ENCODE measurements at places on chromosomes 13 and 19.

DNA sequence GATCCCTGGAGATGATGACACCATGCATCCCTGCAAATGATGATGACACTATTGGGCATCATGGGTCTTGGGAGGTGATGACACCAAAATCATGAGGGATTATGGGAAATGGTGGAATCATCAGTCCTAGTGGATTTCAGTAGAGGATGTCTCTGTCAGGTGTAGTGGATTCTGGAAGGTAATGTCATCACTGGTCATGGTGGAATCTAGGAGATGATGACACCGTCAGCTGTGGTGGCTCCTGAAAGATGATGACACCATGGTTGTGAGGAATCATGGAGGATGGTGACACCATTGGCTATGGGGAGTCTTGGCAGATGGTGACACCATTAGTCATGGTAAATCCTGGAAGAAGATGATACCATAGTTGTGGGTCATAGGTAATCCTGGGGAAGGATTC lies 11.9 kb downstream of the SHISA7 start:
- DNase-seq = no peak

DNA sequence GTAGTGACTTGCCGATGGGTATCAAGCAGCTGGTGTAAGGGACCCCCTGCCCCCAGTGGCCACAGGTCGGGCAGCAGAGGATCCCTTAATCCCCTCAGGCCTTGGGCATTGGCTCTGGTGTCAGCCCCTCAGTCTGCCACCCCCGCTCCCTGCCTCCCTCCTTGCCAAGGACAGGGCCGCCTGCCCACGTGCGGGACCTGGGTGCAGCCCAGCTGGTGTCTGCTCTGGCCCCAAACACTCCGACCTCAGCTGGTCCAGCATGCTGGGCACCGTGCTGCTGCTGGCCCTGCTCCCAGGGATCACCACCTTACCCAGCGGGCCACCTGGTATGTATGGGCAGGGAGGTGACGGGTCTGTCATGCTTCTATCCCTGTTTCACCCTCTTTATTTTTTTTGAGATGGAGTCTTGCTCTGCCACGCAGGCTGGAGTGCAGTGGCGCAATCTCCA lies at the start of gene TGFBR3L:
TGFBR3L (plus strand) TSS at position 233 of the 448 bp plus-strand sequence.
- no peak for DNase-seq

- DNase-seq = no peak
These were observed 131.7 kb downstream of the UGGT2 start for GRCh38 chr13:95921485-95921884.

- peak; percentile 46 for DNase-seq
These were observed 3.7 kb downstream of the PRKACA start for GRCh38 chr19:14113762-14114414.

DNA sequence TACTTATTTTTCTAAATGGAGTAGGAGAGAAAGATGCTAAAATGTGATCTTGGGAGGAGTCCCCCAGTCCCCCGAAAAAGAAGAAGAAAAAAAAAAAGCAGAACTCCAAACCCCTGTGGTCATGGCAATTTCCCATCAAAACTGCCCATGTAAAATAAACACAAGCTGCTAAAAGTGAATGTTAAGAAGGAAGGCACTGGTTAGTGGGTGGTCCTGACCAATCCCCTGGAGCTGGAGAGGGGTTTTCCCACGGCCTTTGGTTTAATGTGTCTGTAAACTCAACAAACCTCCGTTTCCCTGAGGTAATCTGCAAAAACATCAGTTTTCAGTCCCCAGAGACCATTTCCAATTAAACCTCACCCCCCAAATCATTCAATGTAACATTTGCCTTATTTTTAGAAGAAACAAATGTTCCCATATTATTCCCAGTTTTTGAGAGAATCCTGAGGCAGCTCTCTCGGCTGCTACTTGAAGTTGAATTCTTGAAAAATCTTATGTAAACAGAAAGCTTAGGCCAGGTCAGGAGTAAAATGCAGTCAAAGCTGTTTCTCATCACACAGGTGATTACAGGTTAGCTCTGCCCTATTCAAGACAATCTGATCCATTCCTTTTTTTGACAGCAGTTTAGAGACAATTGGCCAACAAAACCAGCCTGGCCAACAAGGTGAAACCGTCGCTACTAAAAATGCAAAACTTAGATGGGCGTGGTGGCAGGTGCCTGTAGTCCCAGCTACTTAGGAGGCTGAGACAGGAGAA lies 17.0 kb downstream of the RAB3D start:
- DNase-seq = no peak

- no peak for DNase-seq
These were observed 67.4 kb upstream of the FRY start for GRCh38 chr13:31964168-31964567.

- DNase-seq = no peak
These were observed 1073.4 kb downstream of the PCDH17 start for GRCh38 chr13:58704953-58705352.

- DNase-seq = no peak
These were observed 123.5 kb downstream of the RXFP2 start for GRCh38 chr13:31862828-31863227.

DNA sequence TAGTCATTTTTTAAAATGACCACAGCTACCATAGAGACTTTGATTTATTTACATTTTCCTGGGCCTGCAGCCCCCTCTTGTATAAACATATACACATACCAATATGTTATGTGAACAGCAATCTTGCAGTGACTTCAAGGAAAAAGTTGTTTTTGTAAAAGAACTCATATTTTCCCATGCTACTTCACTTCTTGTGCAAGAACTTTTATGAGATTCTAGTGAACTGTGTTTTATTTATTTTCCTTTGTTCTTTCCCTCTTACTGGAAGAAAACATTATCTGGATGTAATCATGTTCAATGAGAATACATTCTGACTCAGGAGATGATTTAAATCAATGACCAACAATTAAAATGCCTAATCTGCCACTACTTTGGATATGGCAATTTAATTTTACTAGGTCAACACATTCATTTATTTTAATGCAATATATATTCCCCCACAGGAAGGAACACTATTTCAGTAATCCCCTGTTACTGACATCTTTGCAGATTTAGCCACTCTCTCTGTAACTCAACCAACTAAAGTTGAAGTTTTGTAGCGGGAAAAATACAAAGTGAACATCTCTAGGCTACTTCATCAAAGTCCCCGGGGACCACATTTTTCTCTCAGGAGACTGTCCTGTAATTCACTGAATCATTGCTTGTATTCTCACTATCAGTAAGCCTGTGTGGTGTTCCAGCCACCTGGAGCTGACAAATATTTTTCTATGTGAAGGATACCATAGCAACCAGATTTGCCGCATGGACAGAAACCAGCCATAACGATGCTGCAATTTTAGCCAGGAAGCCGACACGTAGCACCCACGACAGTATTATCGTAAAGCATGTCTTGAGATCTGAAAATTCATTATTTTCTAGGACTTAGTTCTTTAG lies 90.5 kb downstream of the STARD13 start:
- no peak for DNase-seq

DNA sequence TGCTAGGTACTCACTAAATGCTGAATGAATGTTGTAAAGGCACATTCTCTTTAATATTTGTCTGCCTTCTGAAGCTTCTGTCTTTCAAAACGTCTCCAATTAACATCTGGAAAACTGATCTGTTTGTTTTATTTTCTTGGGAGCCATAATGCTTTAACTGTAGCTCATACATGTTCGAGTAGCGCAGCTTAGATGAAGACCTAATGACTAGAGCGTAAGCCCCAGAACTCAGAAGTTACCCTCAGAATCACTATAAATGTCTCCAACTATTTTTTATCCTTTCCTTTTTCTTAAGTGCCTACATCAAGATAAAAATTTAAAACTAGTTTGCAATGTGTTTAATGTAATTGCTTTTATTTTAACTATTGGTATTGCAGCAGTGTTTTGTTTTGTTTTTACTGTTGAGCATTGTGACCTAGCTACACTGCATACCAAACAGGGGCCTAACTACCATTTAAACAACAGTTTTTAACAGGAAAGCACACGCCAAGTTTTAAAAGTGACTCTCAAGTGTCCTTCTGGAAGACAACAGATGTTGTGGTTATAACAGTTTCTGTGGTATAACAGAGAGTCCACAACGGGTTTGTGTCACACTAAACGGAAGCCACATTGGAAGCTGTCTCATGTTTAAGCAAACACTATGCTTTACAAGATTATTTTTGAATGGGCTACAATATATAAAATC lies 42.0 kb downstream of the MRPL57 start:
- DNase-seq = peak; percentile 7

DNA sequence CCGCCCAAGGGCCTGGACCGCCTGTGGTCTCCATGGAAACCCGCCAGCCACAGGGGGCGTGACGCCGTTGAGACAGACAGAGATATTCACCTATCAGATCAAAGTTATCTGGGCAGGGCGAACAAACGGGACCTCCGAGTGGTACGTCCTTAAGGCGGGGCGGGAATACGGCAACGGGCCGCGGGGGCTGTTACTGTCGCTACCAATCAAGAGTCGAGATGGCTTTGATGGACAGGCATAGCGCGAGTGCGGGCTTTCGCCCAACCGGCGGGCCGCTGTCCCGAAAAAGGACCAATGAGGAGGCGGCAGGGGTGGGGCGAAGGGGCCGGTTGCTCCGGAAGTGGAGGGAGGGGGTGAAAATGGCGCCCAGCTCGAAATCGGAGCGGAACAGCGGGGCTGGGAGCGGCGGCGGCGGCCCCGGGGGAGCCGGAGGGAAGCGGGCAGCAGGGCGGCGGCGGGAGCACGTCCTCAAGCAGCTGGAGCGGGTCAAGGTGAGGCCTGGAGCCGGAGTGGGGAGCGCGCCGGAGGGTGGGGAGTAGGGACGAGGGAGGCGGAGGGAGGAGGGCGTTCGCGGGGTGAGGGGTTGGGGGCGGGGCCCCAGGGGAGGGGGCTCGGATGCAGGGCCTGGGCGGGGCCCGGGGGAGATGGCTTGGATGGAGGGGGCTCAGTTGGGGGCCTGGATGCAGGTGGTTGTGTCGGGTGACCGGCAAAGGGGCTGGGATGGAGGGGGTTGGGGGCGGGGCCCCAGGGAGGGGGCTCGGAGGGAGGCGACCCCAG lies at the start of gene DCAF15:
DCAF15 (plus strand) TSS at position 356 of the 777 bp plus-strand sequence; CDS start at position 360, 4 bp downstream.
- peak; percentile 100 for DNase-seq

- no peak for DNase-seq
These were observed 314.2 kb downstream of the DLEU7 start for GRCh38 chr13:50529154-50529882.

- peak; percentile 27 for DNase-seq
These were observed 12.2 kb downstream of the PIP5K1C start for GRCh38 chr19:3687774-3688706.

DNA sequence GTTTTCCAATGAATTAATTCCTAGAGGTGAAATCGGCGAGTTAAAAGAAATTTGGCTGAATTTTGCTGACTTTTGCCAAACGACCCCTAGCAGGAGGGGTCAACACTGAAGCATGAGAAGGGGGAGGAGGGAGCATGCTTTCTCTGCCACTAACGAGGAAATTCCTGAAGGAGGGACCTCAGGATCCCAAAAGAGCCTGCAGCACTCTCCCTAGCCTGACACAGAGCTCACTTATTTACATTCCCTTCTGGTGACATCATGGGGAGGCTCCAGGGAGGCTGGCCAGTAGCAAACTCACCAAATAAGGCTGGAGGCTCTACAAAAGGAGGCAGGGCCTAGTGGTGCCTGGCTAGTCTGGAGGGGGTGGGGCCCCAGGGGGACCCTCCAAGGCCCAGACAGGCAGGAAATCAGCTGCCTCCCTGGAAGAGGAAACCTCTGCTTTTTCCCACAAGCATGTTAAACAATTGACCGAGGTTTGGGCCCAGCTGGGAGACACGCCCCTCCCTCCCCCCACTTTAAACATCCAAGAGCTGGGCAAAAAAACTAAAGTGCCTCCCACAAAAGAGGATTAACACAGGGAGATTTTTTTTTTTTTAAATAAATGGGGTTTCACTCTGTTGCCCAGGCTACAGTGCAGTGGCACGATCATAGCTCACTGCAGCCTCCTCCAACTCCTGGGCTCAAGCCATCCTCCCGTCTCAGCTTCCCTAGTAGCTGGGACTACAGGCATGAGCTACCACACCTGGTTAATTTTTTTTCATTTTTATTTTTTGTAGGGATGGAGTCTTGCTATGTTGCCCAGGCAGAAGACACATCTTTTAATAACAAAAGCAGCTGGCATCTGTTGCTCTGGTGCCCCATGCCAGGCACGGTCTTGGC lies 2.1 kb downstream of the DAPK3 start:
- DNase-seq = no peak

DNA sequence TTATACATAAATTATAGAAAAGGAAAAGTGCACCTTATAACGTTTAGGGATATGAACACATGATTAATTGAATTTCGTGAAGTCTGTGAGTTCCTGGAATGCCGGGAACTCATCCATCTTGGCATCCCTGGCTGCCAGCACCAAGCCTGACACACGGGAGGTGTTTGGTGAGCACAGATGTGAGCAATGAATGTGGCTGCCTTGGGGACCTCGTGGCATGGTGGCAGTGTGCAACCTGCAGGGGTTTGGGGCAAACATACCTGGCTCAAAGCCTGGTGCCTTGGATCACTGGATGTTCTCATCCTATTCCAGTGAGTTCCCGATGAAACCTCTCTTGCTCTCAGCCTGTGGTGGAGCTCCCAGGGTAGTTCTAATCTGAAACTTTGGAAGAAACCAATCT lies 10.4 kb upstream of the MAP2K2 start:
- DNase-seq = no peak

GRCh38 chr19:52170863-52171320 lies 529 bp downstream of the ZNF836 start:
- DNase-seq = no peak

DNA sequence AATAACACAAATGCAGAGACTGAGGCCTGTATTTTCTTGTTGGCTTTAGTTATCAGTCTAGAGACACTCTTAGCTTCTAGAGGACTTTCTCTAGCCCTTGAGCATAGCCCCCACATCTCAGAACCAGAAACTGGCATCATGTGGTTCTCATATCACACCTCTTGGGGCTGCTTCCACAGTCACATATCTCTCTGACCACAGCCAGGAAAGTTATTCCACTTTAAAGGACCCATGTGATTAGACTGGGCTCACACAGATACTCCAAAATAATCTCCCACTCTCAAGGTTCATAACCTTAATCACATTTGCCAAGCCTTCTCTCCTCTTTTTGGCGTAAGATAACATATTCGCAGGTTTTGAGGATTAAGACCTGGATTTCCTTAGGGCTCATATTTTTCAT lies 846.9 kb upstream of the MIR17HG start:
- DNase-seq = no peak
